ENCODE measurements at places on chromosomes 2 and 18.
A peak's percentile ranks its signal among the peaks of the same experiment; 100 is the strongest.

- DNase-seq: no peak
Measured at GRCh38 chr2:107592280-107592624, 234.4 kb upstream of the RGPD4 start.

- DNase-seq: no peak
Measured at GRCh38 chr2:45578056-45578843, 32.8 kb downstream of the SRBD1 start.

DNA sequence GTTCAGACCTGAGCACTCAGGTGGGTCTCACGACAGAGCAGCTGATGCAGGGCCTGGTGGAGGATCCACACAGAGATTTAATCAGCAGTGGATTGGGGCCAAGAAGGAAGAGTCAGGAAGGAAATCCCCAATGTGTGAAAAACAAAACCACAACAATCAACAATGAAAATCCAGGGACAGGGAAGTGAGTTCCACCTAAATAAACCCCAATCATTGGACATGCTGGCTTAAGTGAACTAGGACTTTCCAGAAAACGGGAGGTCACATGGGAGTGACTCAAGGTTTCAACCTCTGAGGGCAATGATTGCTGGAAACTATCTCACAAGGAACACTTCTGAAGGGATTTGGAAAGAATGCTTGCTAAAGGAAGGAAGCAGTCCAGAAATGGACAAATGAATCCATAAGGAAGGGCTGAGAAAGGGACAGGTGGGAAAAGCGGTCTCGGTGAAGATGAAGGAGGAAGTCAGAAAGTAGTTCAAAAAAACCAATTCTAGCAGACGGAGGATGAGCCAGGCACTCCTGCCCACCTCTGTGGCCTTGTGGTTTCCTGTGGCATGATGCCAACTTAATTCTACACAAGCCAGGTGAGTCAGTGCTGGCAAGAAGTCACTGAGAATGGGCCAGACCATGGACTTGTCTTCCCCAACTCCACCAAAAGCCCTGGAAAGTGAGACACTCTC lies 15.4 kb upstream of the XDH start:
- DNase-seq: peak; percentile 2

DNA sequence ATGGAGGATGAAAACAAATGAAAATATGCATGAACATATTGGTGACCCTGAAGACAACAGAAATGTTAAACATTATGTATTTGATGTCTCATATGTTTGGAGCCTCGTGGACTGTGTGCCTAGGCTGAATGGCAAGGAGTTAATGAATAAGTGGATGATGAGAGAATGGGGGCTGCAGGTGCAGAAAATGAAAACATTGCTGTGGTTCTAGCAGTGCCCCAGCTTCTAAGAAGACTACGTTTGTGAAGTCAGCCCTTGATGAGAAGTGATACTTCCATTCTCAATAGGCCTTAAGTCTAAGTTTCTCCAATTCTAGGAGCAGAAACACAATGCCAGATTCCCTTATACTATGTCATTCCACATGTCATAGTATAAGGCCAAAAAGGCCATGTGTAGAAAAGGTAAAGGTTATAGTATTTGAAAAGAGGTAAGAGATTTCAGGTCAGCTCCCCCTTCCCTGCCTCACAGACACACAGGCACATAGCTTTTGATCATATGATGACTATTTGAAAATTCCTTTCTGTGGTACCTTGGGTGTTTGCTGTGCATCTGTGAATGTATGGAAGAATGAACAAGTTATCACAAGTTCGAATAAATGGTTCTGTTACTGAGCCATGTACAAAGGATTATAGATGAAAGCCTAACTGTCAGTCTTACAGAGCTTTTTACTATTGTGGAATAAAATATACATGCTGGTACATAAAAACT lies 280.8 kb downstream of the SETBP1 start:
- DNase-seq: no peak

- DNase-seq: no peak
Measured at GRCh38 chr2:1704631-1705556, 39.4 kb downstream of the PXDN start.
